ENCODE measurements at places on chromosomes 1 and 21.
A peak's percentile ranks its signal among the peaks of the same experiment; 100 is the strongest.

GRCh38 chr1:166692346-166692745 lies 146.9 kb upstream of the POGK start:
- no peak for DNase-seq

GRCh38 chr1:184974056-184974836 lies at the start of gene NIBAN1:
TSS of gene NIBAN1 (minus strand) at chr1:184974508. CDS start at chr1:184974356, 152 bp downstream.
- DNase-seq, result peak; percentile 47

DNA sequence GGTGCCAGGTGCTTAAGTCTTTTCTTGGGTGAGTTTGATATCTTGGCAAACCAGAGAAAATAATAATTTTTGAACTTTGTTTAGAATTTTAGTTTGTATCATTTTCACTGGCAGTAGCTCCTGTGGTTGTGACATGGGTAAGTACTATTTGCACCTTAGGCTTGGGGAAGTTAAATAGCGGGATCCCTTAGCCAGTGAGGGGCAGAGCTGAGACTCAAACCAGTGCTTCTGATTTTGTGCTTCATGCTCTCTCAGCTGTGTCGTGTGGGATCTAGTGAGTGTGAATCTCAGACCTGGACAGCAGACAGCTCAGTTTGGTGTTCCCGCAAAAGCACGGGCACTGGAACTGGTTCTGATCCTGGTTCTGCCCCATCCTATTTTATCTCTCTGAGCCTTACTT lies 9.6 kb downstream of the PRCC start:
- no peak for DNase-seq

DNA sequence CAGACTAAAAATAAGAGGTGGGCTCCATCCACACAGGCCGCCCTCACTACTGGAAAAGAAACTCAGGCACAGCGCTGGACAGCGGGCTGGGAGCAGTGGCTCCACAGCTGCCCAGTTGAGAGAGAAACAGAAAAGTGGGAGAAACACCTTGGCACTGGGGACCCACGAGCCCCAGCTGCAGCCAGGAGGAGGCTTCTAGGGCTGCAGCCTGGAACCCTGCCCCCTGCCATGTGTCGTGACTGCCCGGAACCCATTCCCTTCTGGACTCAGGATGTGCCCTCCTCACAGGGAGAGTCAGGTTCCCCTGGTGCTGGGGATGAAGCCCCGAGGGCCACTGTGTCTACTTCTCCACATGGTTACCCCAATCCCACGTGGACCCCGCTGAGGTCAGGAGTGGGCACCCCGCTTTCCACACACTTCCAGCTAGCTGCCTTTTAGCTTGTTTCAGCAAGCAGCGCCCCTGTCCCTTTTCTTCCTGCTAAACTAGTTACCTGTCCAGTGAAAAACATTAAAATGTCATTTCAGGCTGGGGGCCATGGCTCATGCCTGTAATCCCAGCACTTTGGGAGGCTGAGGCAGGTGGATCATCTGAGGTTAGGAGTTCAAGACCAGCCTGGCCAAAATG lies 35.9 kb downstream of the PARP1 start:
- DNase-seq, result no peak

DNA sequence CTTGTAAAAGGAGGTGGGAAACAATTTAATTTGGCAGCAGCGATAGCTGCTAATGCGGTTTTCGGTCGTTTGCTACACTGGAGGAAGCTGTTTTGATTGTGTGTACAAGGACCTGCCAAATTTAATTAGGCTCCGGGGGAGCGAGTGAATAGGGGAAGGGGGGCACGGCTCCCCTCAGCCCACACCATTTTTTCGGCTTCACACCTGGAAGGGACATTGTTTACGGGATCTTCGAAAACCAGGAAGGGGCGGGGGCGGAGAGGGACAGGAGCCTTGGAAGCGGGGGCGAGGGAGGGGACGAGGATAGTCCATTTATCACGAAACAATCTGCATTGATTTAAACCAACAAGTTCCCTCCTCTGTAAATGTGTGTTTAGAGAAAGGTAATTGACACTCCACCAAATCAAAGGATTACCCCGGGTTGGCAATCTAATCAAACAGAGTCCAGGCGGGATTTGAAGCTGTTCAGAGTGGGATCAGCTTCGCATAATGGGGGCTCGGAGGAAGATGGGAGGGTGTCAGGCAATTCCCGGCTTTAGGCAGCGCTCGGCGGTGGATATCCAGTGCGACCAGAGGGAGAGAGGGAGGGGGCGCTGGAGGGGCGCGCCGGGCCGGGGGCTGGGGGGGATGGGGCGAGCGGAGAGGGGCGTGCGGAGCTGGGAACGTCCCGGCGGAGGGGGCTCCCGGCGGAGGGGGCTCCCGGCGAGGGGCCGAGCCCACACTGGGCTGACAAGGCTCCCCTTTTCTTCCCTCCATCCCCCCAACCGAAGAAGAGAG lies 9.8 kb downstream of the PAX7 start:
- no peak for DNase-seq

DNA sequence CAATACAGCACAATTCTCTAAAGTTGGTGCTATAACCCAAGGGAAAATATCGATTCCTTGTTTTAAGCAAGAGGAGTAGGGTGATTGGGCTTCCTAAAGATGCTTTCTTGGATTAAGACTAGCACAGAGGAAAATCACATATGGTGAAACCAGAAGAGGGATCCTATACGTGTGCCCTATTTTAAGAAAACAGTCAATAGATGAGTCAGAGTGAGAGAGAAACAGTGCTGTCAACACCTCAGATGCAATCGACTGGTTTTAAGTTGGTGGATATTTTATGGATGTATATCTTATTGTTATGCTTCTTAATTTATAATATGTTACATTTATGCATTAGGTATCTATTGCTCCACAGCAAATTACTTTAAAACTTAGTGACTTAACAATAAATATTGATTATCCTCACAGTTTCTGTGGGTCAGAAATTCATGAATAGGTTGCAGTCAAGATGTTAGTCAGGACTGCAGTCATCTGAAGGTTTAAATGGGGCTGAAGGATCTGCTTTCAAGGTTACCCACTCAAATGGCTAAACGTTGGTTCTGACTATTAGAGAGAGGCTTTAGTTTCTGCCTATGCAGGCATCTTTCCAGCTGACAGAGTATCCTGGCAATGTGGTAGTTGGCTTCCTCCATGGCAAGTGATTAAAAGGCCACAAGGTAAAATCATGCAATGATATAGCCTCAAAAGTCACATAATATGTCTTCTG lies 61.6 kb upstream of the DEPDC1 start:
- DNase-seq, result no peak

GRCh38 chr1:41492341-41492848 lies 7.9 kb upstream of the EDN2 start:
- DNase-seq, result no peak

DNA sequence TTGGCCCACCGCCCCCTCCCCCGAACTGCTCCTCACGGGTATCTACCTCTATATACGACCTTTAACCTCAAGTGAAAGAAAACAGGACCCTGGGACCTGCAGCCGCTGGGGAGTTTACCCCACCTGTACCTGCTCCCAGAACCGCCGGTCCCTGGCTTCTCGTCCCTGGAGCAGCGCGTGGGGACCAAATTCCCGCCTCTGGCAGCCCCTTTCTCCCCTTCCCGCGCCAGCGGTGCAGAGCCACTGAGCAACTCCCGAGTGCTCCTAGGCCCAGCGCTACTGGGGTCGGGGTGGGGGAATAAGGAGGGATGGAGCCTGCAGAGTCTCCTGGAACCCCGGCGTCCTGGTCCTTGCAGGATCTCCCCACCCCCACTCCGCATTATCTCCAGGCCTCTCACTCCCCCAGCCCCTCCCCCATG lies 1.6 kb downstream of the SYT6 start:
- no peak for DNase-seq

DNA sequence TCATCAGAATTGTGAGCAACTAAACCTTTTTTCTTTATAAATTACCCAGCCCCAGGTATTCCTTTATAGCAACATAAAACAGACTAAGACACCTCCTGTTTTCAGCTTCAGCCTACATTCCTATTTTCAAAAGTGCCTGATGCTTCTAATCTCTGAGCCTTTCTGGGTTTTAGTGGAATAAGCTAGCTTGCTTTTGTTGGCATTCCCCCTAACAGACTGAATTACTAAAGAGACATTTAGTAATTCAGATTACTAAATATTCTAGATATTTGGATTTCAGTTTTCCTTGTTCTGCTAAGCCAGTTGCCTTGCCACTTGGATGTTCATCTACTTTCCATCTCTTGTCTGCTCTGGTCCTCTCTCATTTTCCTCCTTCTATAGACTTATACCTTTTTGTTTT lies 10.5 kb upstream of the GNG12 start:
- DNase-seq, result no peak

GRCh38 chr1:51421964-51422363 lies 91.6 kb upstream of the TTC39A start:
- no peak for DNase-seq

DNA sequence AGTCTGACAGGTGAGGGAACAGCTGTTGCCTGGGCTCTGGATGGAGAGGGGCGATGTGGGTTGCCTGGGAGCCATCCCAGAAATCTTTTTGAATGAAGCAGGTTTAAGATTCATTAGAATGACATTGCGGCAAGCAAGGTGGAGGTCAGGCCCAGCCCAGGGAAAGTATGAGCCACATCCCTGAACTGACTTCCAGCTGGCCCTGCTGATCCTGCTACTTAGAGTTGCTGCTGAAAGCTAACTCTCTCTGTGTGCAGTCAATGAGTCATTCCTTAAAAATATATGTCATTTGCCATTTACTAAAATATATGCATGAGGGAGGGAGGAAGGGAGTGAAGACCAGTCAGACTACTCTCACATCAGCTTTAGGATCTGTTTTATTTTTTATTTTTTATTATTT lies 54.3 kb upstream of the RAB3GAP2 start:
- no peak for DNase-seq

DNA sequence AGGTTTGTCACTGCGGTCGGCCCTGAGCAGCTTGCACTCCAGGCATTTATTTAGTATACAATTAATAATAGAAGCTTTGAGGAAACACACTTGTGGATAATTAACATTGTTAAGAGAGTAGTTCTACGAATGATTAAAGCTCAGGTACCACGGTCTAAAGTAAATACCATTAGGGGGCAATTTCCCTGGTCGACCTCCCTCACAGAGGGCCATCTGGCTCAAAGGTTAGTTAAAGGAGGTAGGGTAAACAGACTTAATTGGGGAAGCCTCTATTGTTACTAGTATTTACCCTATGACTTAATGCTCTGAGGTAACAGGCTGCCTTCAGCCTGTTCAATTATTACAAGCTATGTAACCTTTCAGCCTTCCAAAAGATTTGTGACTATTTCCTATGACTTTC lies 122.3 kb upstream of the SLC44A3 start:
- no peak for DNase-seq

DNA sequence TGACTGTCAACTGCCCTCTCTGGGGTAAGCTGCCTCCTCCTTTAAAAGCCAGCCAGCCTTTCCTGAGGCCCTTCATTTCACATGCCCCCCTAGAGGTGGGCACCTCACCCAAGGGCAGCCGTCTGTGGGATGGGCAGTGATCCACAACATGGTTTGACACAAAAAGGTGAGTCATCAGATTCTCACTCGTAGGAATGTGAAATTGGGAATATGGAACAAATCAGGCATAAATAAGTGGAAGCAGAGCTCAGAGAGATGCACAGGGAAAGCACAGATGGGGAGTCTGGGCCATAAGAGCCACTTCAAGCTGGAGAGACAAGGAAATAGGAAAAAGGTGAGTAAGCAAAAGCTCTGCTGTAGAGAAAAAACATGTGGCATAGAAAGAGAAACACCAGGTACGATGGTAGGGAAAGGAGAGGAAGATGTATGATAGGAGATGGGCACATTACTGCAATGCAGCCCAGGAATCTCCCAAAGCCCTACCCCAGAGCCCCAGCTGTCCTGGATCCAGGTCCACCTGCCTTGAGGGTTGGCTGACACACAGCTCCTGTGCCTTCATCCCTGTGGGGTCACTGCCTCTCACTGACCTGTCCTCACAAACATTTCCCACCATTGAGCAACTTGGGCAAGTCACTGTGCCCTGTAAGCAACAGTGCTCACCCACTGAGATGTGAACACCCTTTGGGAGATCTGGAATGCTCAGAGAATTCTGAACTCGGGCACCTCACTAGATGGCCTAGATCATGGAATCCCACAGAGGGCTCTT lies 86.6 kb downstream of the ASTN1 start:
- no peak for DNase-seq

DNA sequence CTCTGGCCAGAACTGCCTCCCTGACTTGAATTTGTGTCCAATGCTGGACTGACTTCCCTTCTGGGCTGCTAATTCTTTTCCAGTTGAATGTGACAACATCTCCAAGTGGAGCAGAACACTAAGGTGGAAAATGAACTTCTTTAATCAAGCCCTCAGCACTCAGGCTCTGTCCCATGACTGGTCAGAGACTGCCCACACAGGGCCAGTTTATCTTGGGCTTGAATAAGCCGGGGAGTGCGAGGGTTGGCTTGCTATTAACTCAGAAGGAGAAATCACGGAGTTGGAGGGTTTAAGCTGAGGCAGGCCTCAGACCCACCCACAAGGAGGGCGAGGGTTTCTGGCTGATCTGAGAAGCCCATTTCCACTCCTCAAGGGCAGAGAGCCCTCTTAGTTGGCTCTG lies 12.4 kb downstream of the KCNA10 start:
- no peak for DNase-seq

GRCh38 chr1:106554294-106554693 lies 502.2 kb upstream of the PRMT6 start:
- DNase-seq, result no peak

- DNase-seq, result no peak
Measured at GRCh38 chr21:36563341-36563926, 83.5 kb upstream of the CLDN14 start.

GRCh38 chr1:63074321-63074720 lies 248.0 kb upstream of the FOXD3 start:
- no peak for DNase-seq

GRCh38 chr1:12572522-12572921 lies 45.5 kb downstream of the DHRS3 start:
- DNase-seq, result no peak

- DNase-seq, result no peak
Measured at GRCh38 chr1:201533836-201534235, 5.1 kb upstream of the NAV1 start.

DNA sequence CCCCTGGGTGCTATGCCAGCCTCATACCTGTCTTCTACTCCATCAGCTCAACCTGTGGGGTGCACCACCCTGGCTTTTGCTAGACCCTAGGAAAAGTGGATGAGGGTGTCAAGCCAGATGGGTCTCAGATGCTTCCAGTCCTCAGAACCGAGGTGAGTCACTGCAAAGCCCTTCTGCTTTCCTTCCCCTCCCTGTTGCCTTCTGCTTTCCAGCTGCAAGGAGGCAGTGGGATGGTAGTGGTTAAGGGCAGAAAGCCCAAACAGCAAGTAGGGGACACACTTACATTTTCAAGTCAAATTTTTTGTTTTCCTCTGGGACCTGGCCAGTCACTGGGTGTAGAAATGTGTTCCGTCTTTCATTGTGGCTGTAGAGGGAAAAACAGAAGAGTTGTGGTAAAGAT lies 60.7 kb upstream of the GOLT1A start:
- no peak for DNase-seq
